Spinal cord (tissue), 10 donors: ENCODE measurements at places on chromosomes 4 and X.

DNA sequence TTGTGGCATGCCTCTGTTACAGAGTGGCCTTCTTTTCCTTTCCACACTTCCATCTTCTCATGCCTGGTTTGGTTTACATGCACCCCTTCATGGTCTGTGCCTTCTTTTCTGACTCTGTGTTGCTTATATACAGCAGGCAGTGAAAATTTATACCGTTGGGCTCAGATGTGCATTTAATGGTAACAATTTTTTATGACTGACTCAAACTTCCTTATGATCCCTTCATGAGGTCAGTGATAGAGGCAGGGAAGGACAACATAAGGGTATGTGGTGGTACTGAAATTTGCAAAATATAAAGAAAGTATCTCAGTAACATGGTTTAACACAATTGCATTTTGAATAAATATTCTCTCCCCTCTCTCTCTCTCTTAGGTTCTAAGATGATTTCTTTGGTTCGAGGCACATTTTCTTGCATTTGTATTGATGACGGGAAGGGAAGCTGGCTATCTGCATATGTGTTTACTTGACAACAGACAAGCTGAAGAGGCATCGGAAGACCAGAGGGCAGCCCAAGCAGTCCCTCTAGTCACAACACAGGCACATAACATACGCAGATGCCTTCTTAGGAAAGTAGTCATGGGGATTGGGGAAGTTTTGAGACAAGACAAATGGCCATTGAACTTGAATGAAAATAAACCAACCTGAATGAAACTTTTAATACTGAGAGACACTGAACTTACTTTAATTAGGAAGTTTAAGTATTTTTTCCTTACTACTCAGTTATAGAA lies 163.3 kb upstream of the LEF1 start:
- DNase-seq = no peak

DNA sequence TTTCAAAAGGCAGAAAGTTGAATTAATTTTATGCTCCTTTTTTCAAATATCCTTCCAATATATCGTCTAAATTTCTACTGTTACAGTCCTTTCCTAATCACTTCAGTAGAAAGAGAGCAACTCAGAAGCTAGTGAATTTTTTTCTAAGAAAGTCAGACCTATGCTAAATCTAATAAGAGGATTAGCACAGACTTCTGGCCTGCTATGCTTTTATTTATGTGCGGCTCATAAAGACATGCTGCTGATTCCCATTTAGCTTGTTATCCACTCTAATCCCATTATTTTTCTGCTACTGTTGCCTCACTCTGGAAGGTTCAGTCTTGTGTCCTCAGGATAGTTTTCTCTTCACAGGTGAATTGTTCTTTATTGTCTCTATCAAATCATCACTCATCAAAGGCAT lies 473.5 kb upstream of the FAM241A start:
- DNase-seq = no peak

DNA sequence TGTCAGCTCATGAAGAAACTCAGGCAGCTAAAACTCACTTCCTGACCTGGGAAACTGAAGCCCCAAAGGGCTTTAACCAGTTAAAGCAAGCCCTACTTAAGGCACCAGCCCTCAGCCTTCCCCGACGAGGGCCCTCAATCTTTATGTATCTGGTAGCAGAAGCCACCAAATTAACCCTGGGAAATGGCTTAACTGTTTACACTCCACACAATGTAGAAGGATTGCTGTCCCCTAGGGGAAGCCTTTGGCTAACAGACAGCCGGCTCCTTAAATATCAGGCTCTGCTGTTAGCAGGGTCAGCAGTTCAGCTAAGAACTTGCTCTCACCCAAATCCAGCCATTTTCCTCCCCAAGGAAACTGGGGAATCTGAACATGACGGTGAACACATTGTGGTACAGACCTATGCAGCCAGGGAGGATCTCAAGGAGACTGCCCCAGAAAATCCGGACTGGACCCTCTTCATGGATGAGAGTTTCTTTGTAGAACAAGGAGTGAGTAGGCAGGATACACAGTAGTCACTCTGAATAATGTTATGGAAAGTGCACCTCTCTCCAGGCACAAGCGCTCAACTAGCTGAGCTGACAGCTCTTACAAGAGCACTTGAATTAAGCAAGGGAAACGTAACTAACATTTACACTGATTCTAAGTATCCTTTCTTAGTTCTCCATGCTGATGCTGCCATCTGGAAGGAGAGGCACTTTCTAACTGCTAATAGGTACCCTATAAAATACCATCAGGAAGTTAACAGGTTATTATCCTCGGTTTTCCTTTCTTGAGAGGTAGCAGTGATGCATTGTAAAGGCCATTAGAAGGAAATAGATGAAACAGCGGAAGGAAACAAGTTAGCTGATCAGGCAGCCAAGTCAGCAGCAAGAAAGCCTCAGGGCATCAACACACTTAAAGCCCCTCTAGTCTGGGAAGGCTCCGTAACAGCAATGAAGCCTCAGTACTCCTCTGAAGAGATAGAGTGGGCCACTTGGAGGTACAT lies 9.6 kb upstream of the NAF1 start:
- no peak for DNase-seq

DNA sequence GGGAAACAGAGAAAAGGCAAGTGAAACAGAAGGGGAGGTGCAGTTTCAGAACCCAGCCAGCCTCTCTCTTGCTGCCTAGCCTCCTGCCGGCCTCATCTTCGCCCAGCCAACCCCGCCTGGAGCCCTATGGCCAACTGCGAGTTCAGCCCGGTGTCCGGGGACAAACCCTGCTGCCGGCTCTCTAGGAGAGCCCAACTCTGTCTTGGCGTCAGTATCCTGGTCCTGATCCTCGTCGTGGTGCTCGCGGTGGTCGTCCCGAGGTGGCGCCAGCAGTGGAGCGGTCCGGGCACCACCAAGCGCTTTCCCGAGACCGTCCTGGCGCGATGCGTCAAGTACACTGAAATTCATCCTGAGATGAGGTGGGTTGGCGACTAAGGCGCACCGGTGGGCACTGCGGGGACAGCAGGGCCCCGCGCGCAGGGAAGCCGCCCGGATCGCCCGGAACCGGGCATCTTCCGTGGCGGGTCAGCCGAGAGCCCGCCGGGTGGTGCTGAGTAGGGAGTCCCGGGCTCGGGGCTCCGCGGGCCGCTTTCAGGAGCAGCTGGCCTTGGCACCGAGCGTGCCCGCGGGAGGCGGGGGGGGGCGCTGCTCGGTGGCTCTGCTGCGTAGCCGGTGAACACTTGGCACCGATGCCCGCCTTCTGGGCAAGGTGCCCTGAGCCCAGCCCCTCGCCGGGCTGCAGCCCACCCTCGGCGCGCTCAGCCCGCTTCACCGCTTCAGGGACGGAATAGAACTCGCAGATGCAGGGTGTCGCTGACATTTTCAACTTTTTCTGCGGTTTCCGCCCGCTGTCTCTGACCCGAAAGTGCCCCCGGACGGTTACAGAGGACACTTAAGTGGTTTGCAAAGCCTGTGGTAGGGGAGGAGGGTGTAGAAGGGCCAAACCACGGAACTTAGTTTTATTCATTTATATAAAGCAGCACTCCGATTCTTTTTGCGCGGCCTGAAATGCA lies at the start of gene CD38:
Gene CD38, plus strand, starts transcription at position 40 of the 953 bp plus-strand sequence. Its CDS starts 87 bp downstream, at position 127.
- peak; percentile 45 for DNase-seq

- no peak for DNase-seq
Measured at GRCh38 chr4:23016981-23017380, 324.2 kb downstream of the GBA3 start.

- DNase-seq = no peak
Measured at GRCh38 chr4:147578593-147578992, 38.6 kb upstream of the TMEM184C start.

DNA sequence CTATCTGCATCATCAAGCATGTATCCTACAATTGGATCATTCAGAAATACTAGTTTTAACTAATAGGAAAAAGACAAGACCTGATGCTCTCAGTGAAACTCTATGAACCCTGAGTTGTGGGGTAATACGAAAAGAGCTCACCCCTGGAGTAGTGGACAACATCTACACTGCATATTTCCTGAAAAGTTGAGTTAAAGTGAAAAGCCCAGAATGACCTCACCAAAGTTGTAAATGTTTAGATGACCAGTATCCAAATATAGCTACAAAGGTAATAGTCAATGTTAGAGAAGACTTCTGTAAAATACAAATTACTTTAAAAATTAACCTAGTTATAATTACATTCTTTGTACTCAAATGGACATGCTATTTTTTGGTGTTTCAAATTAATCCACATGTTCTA lies 52.8 kb upstream of the SRPX start:
- no peak for DNase-seq

DNA sequence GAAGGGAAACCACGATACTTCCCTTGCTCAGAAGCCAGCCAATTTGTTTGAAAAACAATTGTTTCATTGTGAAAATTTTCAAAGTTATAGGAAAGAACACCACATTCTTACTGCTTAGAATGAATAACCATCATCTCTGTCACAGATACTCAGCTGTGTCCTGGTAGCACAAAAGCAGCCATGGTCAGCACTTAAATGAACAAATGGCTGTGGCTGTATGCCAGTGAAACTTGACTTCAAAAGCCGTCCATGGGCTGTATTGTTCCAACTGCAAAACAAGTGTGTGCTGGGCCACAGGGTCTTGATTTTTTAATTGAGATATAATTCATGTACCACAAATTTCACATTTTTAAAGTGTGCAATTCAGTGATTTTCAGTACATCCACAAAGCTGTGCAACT lies 19.6 kb downstream of the NSDHL start:
- no peak for DNase-seq

- no peak for DNase-seq
Measured at GRCh38 chrX:22739276-22739675, 260.5 kb upstream of the DDX53 start.

GRCh38 chrX:45849261-45849862 lies 648.7 kb upstream of the DIPK2B start:
- DNase-seq = peak; percentile 57

DNA sequence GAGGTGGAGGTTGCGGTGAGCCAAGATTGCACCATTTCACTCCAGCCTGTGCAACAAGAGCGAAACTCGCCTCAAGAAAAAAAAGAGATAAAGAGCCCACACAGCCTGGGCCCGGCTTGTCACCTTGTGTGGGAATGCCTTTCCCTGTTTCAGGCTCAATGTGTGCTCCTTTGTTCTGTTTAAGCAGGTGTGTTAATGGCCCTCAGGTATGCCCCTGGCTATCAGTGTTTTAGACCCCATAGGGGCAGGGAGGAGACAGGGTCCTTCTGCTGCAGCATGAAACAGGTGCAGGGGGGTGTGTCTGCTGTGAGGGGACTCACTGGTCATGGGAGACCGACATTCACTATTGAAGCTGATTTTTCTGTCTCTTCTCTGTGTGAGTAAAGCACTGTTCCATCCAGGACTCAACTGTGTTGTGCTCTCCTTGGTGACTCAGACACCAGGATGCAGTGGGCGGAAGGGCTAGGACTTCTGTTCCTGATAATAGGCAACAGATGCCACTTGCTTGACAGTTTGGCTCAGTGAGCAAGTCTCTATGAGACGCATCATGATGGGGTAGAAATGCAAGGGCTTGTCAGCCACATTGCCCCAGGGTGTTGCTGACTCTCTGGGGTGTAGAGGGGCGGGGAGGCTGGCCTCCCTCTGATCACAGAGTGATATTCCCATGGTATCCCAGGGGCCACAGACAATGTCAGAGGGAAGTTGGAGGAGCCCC lies 15.6 kb upstream of the LAP3 start:
- DNase-seq = no peak

DNA sequence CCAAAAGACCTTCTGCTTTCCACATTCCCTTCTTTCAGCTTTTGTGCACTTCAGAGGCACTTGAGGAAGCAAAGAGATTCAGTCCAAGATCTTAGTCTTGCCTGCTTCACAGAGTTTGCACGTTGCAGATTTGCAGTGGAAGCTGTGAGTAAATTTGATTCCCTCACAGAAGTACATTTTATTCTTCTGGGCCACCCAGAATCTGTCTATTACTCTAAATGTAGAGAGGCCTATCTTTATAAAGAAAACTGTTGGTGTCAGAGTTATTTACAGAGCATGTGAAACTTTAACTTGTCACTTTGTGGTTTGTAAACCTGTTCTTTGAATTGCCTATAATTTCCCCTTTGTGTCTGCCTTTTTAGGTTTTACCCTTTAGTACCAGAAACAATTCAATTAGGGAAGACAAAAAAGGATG lies 15.5 kb downstream of the SPRY1 start:
- no peak for DNase-seq

- DNase-seq = no peak
Measured at GRCh38 chr4:95377366-95377900, 171.3 kb downstream of the UNC5C start.

DNA sequence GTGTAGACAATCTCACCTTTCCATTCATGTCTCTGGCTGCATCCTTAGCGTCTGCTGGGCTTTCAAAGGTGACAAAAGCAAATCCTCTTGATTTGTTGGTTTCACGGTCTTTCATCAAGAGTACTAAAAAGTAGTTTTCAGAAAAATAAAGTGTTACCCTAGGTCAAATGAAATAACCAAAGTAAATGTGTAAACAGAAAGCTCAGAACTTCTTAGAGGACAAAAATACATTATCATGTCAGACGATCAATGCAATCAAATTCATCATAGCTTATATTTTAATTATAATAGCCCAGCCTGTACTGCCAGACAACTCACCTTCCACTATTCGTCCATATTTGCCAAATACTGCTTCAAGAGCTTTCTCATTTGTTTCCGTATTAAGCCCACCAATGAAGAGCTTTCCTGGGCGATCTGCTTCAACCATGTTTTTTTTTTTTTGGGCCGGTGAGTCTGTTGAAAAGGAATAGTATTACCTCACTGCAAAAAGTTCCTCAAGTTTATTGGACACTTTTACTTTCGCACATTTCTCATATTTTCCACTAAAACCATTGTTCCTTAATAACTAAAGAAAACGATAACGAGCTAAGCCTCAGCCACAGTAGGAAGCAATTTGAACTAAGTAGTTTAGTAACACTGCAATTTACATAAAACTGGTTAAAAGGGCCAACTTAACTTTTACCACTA lies 1.4 kb downstream of the RBMX start:
- DNase-seq = no peak

GRCh38 chr4:94452476-94453371 lies 982 bp downstream of the PDLIM5 start:
- DNase-seq = no peak

- DNase-seq = no peak
Measured at GRCh38 chr4:126737899-126738526, 894.7 kb upstream of the INTU start.

DNA sequence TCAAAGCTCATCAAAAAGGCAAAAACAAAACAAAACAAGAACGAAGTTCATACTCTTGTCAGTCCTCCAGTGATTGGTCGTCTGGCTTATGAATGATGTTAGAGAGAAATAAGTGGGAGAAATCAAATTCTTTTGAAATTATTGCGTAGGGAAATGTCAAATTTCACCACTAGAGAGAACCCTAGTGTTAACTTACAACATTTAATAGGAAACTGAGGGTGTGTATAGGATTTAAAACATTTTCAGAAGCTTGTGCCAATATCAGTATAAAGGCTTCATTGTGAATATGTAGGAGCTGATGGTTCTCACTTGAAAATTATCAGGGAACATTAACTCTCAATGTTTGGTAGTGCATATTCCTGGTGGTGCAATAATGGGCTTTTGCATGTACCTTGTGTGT lies 17.4 kb downstream of the ADH6 start:
- no peak for DNase-seq

DNA sequence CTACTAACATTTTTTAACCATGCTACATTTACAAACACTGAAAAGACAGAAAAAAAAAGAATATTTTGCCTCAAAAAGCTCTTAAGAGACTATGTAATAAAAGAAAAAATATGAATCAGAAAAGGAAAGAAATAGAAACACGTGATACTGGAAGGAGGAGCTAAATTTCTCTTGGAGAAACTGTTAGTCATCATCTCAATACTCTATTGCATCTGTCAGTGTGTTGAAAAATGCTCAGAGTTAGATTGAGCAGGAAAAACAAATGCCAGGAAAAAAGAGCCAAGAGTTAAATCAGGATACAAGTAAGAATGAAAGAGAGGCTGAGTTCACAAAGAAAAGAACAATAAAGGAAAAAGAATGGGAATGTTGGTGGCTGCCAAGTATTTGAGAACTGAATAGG lies 2.6 kb downstream of the RAB28 start:
- DNase-seq = no peak
